Activated CD4-positive, alpha-beta T cell treated with anti-CD3 and anti-CD28 coated beads for 36 hours (primary cell): ENCODE measurements at places on chromosomes 2 and 18. TPM values are rescaled to one million over a fixed set of nuclear protein-coding genes. Genes with fewer than 3 reads are reported as not detected.
A peak's percentile ranks its signal among the peaks of the same experiment; 100 is the strongest.

CNGA3 gene
- not detected for total RNA-seq

DNA sequence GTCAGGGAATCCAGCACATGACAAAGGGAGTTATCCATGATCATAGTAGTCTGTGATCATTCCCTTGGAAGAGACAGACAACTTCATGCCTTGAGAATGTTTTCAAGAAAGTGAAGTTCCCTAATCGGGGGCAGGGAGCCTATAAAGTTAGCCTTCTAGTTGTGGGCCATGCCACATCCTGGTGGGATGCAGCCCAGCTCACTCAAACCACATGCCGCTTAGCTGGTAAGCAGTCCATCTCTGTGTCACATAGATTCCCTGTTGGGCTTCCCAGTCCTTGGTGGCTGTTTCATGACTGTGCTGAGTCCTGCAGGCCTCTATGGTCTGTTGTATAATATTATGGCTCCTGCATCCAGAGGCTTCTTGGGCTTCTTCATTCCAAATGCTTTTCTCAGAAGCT, 11.4 kb upstream of the ARHGAP25 start:
- no peak overlapping the region for H3K27ac ChIP-seq
- H3K4me1 ChIP-seq = peaks cover 86% of the 10 kb centered on the region
- no peak overlapping the region for H3K4me3 ChIP-seq
- H3K36me3 ChIP-seq = no peaks in the 10 kb centered on the region

DNA sequence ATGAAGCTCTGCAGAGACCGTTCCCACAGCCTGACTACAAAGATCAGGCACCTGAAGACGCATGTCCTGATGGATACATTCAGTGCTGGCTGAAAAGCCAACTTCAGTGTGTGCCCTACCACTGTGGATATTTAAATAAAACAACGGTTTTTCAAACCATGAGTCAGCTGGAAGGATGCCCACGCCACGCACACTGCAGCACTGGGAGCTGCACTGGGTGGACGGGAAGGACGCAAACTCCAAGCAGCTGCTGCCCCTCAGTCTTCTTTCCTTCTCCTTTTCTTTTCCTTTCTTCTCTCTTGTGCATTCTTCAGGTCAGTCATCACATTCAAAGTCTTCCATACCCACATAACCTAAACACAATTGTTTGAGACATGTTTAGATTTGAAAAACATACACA, 7.9 kb downstream of the TMEM18 start:
- no peak for DNase-seq
- H3K36me3 ChIP-seq = peaks cover 59% of the 10 kb centered on the region
- no peaks in the 10 kb centered on the region for H3K27me3 ChIP-seq
- peaks cover 24% of the 10 kb centered on the region for H3K4me1 ChIP-seq
- H3K4me3 ChIP-seq = no peak overlapping the region
- H3K27ac ChIP-seq = peak overlapping the region; percentile 42

DNA sequence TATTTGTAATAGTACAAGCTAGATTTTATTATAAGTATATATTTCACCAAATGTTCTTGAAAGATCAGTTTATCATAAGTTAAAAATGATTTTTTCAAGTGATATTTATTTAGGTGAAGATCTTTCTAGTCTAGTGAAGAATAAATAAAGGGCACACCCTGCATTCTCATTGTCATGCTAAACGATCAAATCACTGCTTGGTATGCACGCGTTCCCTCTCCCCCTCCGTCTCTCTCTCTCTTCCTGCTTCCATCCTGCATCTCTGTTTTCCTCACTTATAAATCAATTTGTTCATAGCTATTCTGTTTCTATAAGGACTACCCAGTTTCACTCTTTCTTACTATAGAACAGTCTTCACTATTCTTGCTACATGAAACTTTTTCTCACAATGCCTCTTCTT, 1067.4 kb downstream of the LRP1B start:
- H3K4me1 ChIP-seq = no peaks in the 10 kb centered on the region
- no peaks in the 10 kb centered on the region for H3K36me3 ChIP-seq

RIT2 gene
- total RNA-seq = not detected

DNA sequence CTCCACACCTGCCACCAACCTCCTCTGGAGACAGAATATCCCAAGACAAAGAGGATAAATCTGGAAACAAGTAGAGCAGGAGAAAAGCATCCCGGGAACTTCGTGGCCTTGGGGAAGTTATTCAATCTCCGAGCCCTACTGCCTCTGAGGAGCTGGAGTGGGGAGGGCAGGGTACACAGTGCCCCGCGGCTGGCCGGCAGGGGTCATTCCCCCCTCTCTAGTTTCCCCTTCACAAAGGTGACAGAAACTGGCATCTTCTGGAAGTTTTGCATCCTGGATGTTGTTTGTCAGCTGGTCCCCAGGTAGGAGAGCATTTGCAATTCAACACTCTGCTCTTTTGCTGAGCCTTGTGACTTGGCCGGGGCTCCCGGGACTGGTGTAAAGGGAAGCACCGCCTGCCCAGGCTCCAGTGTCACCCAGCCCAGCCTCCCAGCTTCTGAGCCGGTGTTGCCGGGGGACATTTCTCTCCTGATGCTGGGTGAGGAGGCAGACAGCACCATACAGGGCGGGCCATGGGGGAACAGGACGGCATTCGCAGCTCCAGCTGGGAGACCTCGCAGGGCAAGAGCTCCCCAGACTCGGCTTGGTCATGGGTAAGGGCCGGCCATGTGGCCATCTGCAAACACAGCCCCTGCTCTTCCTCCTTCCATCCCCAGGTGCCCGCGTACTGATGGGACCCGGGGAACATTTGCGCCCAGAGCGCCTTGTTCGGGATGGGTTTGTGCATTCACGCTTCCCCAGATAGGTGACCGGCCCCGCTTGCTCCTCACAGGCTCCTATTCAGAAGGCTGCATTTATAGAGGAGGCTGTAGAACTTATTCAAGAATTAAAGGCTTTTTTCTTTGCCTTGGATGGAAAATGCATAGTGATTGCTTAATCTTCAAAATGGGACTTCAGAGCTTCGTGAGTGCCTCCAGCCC, 7.4 kb upstream of the NTSR2 start:
- DNase-seq = no peak
- no peaks in the 10 kb centered on the region for H3K36me3 ChIP-seq
- peaks cover 30% of the 10 kb centered on the region for H3K27me3 ChIP-seq

GRCh38 chr2:102522890-102523289, 49.9 kb downstream of the SLC9A4 start:
- H3K4me1 ChIP-seq = no peaks in the 10 kb centered on the region
- peaks cover 2% of the 10 kb centered on the region for H3K27me3 ChIP-seq
- no peaks in the 10 kb centered on the region for H3K36me3 ChIP-seq
- DNase-seq = no peak
- no peak overlapping the region for H3K27ac ChIP-seq
- no peak overlapping the region for H3K4me3 ChIP-seq

FRZB gene
- total RNA-seq = not detected
